ENCODE measurements at places on chromosomes 6 and 20.

DNA sequence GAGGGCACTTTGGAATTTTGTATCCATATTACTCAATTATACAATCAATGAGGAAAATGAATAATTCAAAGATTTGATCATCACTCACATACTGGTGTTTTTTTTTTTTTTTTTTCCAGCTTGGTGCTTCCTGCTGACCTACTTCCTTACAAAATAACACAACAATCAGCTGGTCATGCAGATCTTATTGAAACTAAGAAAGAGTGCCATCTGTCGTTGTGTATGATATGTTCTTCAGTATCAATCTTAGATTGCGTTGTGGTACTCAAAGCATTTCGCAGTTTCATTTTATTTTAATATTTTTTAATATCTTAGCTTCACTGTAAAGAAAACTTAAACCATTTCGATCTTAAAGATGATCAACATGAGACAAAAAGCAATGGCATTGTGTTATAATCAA lies 155.6 kb downstream of the OGFRL1 start:
- no peak for DNase-seq

DNA sequence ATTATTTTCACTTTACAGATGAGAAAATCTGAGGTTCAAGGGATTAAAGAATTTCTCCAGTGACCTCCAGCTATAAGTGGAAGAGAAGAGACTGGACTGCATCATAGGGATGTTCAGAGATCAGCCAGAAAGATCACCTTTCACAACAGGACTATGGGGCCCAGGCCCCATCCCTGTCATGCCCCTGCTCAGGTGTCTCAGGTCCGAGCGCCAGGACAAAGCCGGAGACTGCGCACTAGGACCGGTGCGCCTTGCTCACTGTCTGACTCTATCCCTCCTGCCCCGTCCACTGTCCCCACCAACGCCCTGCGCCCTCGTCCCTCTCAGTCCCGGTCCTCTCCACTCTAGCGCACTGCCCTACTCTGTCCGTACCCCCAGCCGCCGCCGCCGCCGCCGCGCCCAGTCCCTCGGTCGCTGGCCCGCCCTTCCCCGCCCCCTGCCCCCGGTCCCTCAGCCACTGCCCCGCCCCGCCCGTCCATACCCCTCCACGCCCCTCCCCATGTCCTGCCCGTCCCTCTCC lies 521 bp upstream of the RAD21L1 start:
- DNase-seq: no peak

- DNase-seq: no peak
These were observed 35.5 kb upstream of the AFDN start for GRCh38 chr6:167791091-167791779.

- DNase-seq: no peak
These were observed 9.9 kb upstream of the MMP9 start for GRCh38 chr20:45998761-45999160.

- no peak for DNase-seq
These were observed 138.0 kb downstream of the FUT9 start for GRCh38 chr6:96153775-96154174.

- no peak for DNase-seq
These were observed 26.8 kb downstream of the BNIP5 start for GRCh38 chr6:36309900-36310299.

GRCh38 chr6:40693768-40694167 lies 106.6 kb upstream of the LRFN2 start:
- DNase-seq: no peak

DNA sequence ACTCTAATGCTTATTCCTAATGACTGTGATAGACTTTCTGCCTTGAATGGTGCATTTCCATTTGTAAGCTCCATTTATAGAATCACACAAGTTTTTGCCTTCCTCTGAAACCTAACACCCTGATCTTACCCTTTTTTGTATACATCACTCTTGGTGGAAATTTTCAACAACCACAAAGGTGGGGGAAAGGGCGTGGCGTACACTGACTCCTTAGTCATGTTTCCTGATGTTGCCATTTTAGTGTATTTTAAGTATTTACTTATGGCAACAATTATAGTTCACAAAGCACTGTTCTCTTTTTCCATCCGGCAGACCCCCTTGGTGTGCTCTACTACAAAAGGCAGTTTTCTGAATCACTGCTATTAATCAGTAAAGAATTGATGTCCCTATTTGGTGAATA lies 92.0 kb downstream of the ATXN1 start:
- DNase-seq: no peak

- no peak for DNase-seq
These were observed 567.7 kb downstream of the ADGRB3 start for GRCh38 chr6:69202768-69203167.

GRCh38 chr6:104958178-104959025 lies 1.5 kb downstream of the LIN28B start:
- DNase-seq: no peak

- DNase-seq: no peak
These were observed 10.8 kb downstream of the BPIFB2 start for GRCh38 chr20:33018169-33018931.

- no peak for DNase-seq
These were observed 43.2 kb upstream of the GABRR1 start for GRCh38 chr6:89260310-89260709.

DNA sequence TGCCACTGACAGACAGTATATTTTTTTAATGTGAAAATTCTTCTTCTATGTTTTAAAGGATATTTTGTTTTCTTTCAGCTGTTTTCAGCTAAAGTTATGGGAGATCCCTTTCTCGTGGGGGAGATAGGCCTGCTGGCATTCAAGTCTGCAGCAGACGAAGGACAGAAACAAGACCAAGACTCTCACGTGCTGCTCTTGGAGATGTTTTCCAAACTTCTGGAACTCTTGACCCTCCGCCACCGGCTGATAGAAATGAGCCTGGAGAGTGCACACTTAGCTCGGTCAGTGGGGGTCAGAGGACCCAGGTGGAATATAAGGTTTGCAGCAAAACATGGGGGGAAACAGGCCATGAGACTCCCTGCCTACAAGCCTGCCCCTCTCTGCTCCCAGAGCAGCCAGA lies 120.5 kb downstream of the CD164 start:
- DNase-seq: no peak

DNA sequence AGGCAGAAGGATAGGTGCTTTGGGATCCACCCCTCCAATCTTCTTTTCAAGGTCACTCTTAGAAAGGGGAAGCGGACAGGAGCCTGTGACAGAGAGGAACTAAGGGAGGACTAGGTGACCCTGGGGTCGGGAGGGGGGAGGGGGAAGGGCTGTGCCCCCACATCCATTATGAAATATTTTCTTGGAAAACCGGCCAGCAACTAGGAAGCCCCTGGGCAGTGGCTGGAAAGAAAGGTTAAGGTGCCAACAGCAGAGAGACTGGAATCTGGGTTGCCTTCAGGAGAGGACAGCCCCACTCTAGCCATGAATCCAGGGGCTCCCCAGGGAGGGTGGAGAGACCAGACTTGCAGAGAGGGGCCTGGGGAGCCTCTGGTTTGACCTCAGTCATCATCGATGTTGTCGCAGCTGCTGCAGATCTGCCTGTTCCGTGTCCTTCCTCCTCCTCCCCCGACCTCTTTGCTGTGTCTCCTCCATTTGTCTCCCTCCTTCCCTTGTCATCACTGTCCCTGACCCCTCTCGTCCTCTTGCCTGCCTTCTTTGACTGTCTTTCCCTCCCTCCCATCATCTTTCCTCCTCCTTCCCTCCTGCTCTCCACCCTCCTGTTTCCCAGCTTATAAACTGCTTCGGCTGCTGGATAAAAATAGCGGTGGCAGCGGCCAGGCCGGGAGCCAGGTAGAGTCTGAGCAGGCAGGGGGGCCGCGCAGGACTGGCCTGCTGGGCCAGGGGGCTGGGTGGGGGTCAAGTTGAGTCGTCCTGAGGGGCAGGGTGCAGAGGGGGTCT lies 3.2 kb downstream of the SLC29A1 start:
- DNase-seq: no peak

- no peak for DNase-seq
These were observed 32.5 kb upstream of the DLGAP4 start for GRCh38 chr20:36273414-36274180.

DNA sequence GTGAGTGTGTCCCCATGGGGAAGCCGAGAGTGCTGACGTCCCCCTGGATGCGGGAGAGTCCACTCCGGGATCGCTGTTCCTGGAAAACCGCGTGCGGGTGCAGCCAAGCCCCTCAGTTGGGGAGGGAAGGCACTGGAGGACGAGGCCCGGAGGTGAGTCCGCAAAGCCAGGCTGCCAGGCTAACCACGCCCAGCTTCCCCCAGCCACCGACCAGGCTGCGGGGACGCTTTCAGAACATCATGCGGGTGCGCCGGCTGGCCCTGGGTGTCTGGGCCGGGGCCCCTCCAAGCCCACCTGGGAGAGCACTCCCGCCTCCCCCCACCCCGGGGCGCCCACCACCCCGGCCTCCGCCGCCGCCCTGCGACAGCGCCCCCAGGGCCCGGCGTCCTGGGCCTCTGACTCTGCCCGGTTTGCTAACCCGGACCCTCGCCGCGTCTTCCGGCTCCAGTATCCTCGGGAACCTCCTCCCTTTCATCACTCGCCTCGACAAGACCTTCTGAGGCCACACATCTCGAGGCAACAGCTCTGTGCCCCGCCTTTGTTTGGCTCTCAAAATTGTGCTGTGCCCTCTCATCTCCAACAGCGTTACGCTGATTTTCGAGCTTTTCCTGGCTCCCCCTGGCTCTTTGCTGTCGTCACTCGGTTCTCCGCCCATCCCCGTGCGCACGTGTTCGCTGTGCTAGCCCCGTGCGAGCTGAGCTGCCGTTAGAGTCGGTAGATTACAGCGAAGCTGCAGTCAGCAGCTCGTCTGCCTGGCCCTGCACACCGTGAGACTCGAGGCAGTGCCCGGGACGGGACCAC lies 47.1 kb upstream of the ENTPD6 start:
- peak; percentile 56 for DNase-seq

- no peak for DNase-seq
These were observed 40.1 kb downstream of the CDH22 start for GRCh38 chr20:46268131-46268614.

GRCh38 chr6:145809211-145809610 lies 5.4 kb downstream of the FBXO30 start:
- no peak for DNase-seq

DNA sequence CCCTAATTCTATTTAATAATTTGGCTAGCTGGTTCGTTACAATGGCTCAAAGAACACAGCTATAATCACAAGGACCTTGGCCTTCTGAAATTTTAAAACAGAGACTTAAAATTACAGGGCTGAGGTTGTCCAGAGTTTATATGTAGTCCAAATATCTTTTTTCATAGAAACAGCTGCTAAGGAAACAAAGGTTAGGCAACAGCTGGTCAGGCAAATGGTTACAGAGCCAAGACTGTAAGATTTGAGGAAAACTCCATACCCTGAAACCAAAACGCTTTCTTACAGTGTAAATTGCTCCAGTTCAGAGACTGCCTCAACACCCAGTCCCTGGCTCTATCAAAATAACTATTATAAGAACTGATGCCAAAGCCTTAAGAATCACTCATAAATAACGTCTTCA lies 9.7 kb upstream of the ARHGAP18 start:
- DNase-seq: no peak

DNA sequence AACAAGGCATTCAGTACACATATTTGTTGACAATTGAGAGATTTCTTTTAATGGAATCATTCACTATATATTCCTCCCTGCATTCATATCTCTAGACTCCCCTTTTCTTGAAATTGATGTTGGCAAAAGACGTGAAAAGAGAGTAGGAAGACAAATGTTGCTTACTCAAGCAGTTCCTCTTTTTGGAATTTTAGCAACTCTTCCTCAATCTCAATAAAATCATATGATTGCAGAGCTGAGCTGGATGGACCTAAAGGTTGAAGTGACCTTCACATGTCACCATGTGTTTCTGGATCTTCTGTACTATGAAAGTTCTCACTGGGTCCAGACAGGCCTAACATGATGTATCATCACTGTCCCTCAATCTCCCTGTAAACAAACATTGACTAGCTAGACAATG lies 18.6 kb downstream of the ADGRF1 start:
- DNase-seq: no peak

GRCh38 chr6:45991189-45991588 lies 24.5 kb downstream of the CLIC5 start:
- DNase-seq: no peak

- no peak for DNase-seq
These were observed 106.8 kb upstream of the MCHR2 start for GRCh38 chr6:100100776-100101175.

DNA sequence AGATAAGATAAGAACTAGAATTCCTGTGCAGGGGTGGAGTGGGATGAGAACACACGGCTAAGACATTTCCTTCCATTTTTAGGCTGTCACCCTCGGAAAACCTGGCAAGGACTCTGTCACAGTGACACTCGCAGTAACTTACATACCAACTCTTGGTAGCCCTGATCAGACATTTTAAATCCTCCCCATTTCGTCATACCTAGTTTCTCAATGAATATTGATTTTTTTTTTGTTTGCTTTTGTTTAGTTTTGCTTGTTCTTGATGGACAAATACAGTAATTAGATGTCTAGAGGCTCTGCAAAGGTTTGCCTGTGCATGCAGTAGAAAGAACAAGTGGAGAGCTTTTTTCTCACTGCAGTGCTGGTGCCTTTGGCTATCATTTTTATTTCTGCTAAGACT lies 213.0 kb upstream of the FAM83B start:
- DNase-seq: no peak

DNA sequence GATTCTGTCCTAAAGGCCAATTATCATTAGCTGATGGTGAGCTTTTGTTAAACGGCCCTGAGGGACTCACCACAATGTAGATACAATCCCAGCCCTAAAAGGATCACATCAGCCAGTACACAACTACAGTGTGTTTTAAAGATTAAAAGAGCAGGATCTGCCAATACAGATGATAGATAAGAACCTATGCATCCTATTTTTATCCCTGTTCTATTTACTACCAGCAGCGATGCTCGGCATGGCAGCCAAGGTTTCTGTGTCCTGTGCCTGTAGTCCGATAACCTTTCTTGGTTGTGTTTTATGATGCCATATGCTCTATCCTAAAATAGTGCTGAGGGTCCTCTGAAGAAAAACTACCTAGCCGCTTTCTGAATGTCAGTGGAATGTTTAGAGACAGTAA lies 289.4 kb downstream of the PHACTR1 start:
- no peak for DNase-seq

- no peak for DNase-seq
These were observed 59.7 kb upstream of the NT5E start for GRCh38 chr6:85390105-85390728.

DNA sequence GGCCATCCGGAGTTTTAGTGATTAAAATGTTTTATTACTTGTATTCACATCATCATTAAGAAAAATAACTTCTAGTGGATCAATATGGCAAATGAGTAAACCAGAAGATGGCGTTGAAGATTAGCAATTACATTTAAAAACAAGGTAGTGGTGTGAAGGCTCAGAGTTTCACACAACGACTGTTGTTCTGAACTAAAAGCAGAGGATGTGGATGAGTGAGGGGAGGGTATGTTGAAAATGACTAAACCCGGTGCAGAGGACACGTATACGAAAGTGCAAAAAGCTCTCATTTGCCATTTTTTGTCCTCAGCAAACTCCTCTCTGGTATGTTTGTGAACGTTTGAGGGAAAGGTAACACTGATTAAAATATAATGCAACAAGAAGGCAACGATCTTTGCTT lies 1.9 kb upstream of the IRF4 start:
- DNase-seq: no peak

GRCh38 chr6:80276861-80277260 lies 170.4 kb downstream of the BCKDHB start:
- DNase-seq: no peak

GRCh38 chr6:145017051-145017450 lies 718.3 kb downstream of the EPM2A start:
- no peak for DNase-seq
